ENCODE measurements at places on chromosomes 3 and 15. TPM values are rescaled to one million over a fixed set of nuclear protein-coding genes. Genes with fewer than 3 reads are reported as not detected.
A peak's percentile ranks its signal among the peaks of the same experiment; 100 is the strongest.

DNA sequence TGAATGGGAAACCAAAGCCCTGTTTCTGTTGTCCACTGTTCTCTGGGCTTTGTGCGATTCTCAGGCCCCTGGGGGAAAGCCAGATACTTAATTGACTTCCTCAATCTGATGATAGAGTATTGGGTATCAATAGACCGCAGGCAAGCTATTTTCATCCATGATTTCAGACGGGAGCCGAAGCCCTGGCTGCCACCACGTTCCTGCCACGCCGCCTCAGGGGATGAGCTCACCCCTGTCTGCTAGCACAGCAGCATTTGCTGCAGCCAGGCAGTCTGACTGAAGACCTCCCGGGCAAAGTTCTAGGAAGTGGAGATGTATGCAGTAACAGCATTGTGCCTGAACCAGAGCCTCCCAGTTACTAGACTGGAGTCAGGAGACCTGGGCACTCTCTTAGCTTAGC lies 69.8 kb downstream of the ISG20 start:
- no peaks in the 10 kb centered on the region for H3K27me3 ChIP-seq
- H3K27ac ChIP-seq: no peak overlapping the region
- H3K4me1 ChIP-seq: no peaks in the 10 kb centered on the region
- H3K4me3 ChIP-seq: no peak overlapping the region

- no peak overlapping the region for H3K4me3 ChIP-seq
- H3K4me1 ChIP-seq: no peaks in the 10 kb centered on the region
- no peaks in the 10 kb centered on the region for H3K36me3 ChIP-seq
- no peaks in the 10 kb centered on the region for H3K27me3 ChIP-seq
These were observed 15.0 kb upstream of the THUMPD3 start for GRCh38 chr3:9347887-9348286.

DNA sequence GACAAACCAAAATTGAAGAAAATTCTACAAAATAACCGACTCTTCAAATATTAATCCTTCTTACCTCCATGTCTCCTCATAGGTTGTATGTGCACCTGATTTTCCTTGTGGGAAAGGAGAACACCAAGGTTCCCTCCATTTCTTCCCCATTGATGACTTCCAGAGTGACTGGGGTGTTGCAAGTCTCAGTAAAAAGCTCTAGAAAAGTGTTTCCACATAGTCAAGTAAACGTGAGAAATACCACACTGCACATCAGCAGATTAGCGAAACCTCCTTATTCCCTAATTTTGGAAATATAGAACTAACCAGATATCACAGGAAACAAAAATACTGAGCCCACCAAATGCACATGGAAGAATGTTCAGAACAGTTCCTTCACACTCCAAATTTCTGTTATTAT lies 4.9 kb upstream of the RPN1 start:
- no peak overlapping the region for H3K4me3 ChIP-seq
- no peak for DNase-seq
- H3K4me1 ChIP-seq: no peaks in the 10 kb centered on the region
- no peaks in the 10 kb centered on the region for H3K36me3 ChIP-seq
- H3K27me3 ChIP-seq: no peaks in the 10 kb centered on the region
- no peak overlapping the region for H3K27ac ChIP-seq

DNA sequence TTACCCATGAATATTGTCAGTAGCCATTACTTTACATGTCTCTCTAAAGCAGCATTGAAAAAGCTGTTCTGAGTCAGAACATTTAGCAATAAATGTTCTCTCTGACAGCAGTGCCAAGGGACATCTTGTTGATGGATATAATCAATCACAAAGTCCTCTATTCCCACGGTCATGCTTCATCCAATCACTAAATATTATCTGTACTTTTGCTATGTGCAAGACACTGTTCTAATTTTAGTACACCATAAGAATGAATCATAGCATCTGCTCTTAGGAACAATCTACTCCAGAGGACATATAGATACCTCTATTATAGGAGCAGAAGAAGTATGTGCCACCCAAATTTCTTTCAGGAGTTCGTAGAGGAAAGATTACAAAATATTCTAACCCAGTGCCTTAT lies 142.5 kb upstream of the MBNL1 start:
- no peak for DNase-seq
- H3K27me3 ChIP-seq: no peaks in the 10 kb centered on the region
- H3K27ac ChIP-seq: no peak overlapping the region
- H3K4me1 ChIP-seq: no peaks in the 10 kb centered on the region

GRCh38 chr3:189146848-189147247 lies 24.9 kb upstream of the TPRG1 start:
- DNase-seq: no peak
- H3K27me3 ChIP-seq: no peaks in the 10 kb centered on the region
- peak overlapping the region; percentile 67 for H3K27ac ChIP-seq
- H3K4me3 ChIP-seq: no peak overlapping the region

- H3K36me3 ChIP-seq: no peaks in the 10 kb centered on the region
- H3K4me3 ChIP-seq: peak overlapping the region; percentile 61
- DNase-seq: no peak
- no peak overlapping the region for H3K27ac ChIP-seq
- H3K4me1 ChIP-seq: no peaks in the 10 kb centered on the region
These were observed 936 bp downstream of the KIF7 start for GRCh38 chr15:89654301-89654761.

GRCh38 chr15:39275066-39275465 lies 305.8 kb upstream of the THBS1 start:
- no peaks in the 10 kb centered on the region for H3K27me3 ChIP-seq
- H3K36me3 ChIP-seq: no peaks in the 10 kb centered on the region
- H3K4me1 ChIP-seq: no peaks in the 10 kb centered on the region
- no peak for DNase-seq
- H3K27ac ChIP-seq: no peak overlapping the region
- no peak overlapping the region for H3K4me3 ChIP-seq

DNA sequence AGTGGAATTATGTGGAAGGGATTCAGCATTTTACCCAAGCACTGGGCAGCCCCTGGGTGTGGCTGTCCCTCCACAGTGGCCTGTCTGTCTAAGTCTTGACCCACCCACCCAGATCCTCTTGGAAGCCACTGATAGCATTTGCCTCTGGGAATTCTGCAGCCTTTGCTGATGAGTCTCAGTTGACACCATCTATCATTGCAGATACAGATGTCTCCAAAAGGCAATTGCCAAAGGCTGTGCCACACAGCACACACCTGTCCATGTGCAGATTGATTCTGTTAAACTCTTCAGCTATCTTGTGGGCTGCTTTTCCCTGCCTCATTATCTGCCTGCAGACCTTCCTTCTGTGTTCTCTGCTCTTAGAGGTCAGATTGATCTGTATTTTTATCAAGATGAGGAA lies 18.1 kb downstream of the CX3CR1 start:
- H3K36me3 ChIP-seq: no peaks in the 10 kb centered on the region
- H3K27me3 ChIP-seq: no peaks in the 10 kb centered on the region
- H3K27ac ChIP-seq: no peak overlapping the region
- no peaks in the 10 kb centered on the region for H3K4me1 ChIP-seq
- no peak overlapping the region for H3K4me3 ChIP-seq

DNA sequence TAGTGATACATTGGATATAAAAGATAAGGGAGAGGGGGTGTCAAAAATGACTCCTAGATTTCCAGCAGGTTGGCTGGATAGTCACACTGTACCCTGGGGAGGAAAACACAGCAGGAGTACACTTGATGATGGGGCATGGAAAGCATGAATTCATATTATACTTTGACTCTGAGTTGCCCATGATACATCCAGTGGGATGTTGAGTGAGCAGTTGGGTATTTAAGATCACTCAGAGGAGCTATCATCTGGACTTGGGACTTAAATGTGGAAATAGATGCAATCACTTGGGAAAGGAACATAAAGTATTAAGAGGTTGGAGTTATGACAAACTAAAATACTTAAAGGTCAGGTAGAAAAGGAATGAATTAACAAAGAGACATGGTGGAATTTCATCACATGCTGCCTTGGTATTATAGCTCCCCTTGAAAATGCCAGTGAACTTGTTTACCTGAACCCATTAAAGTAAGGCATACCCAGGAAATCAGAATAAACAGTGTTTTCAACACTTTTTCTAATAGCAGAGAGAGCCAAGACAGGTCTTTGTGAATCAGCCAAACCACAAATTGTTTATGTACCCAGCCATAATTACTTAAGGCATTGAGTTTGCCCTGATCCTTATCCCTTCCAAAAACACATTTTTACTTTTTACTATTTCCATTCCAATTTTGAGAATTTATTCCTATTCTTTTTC lies 49.9 kb upstream of the ABI3BP start:
- H3K36me3 ChIP-seq: no peaks in the 10 kb centered on the region
- H3K4me1 ChIP-seq: no peaks in the 10 kb centered on the region
- H3K4me3 ChIP-seq: no peak overlapping the region

DNA sequence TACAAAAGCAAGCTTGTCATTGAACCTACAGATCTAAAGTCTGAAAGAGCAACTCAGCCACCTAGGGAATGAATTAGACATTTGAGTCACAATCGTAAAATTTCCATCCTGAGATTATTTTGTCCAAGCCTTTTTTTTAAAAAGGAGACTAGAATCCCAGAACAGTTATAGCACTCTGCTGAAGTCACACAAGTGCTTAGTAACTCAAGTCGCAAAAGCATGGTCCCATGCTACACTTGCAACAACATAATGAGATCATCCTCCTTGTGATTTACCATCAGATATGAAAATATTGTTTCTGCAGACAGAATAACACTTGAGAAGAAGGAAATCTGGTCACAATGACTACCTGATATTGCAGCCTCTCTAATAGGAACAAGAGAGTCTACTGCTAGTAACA lies 106.7 kb downstream of the ZIC4 start:
- no peaks in the 10 kb centered on the region for H3K36me3 ChIP-seq
- H3K4me3 ChIP-seq: no peak overlapping the region
- H3K27ac ChIP-seq: no peak overlapping the region
- no peaks in the 10 kb centered on the region for H3K27me3 ChIP-seq

DNA sequence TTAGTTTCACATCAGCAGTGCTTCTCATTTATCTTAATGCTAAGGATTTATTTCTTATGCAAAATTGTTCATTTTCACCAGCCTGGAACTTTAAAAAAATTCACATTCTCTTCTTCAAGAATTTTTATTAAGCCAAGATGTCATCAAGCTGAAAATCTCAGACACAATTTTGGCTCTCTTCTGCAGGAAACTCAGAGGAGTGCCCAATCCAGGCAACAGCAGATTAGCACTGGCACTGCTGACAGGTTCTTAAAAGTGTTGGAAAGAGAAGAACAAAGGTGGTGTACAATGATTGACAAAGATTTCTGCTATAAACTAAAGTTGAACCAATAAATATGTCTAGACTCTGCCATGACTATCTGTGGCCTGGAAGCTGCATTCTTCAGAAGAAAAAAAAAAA lies 479.5 kb downstream of the FHIT start:
- H3K4me3 ChIP-seq: no peak overlapping the region
- no peaks in the 10 kb centered on the region for H3K4me1 ChIP-seq
- no peak overlapping the region for H3K27ac ChIP-seq

DNA sequence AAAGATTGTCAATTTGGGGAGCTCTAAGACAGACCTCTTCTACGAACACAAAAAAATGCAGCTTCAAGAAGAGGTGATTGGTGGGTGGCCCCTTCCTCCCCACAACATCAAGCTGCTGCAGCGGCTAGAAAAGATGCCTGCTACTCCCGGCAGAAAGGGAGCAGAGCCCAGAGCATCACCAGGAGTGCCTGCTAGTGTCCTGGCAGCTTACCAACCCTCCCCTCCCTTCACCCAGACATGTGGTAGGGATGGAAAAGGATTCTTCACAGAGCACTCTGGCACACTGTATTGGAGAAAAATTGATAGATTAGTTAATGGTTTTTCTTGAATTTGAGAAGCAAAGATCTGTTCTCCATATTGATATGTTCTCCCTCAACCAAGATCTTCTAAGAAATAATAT lies 10.8 kb downstream of the IP6K1 start:
- no peak for DNase-seq
- H3K27ac ChIP-seq: no peak overlapping the region
- H3K4me1 ChIP-seq: peaks cover 4% of the 10 kb centered on the region
- H3K27me3 ChIP-seq: no peaks in the 10 kb centered on the region
- no peaks in the 10 kb centered on the region for H3K36me3 ChIP-seq
- H3K4me3 ChIP-seq: no peak overlapping the region

- H3K36me3 ChIP-seq: no peaks in the 10 kb centered on the region
- no peaks in the 10 kb centered on the region for H3K4me1 ChIP-seq
- no peaks in the 10 kb centered on the region for H3K27me3 ChIP-seq
- H3K4me3 ChIP-seq: no peak overlapping the region
These were observed 45.6 kb downstream of the PRKCI start for GRCh38 chr3:170267793-170268192.

DNA sequence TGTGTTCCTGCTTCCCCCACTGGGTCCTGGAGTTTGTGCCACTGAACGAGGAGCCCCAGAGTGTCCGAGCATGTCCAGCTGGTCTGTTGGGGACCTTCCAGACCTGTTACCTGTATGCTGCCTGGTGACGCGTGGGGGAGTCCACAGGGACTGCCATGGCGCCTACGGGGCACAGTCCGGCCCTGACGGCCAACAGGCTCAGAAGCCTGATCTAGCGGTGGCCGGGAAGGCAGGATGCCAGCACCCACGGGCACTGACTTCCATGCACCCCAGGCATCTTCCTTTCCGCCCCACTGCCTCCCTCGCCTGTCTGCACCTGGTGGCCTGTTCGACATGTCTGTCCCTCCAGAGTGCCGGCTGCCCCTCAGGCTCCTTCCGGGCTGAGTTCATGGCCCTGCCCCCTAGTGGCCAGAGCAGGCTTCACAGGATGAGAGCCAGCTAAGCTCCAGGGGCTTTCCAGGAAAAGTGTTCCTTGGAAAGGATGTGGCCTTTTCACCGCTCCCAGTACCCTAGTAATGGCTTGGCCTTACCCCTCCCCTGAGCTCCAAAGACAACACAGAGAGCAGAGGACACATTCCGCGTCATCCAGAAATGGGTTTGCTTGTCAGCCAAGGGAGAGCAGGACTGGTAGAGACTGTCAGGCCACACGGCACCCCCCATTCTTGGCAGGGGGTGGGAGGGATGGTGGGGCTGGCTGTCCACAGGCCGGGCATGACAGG lies 35.7 kb downstream of the NGRN start:
- no peak overlapping the region for H3K4me3 ChIP-seq
- peak; percentile 56 for DNase-seq
- no peaks in the 10 kb centered on the region for H3K4me1 ChIP-seq
- no peaks in the 10 kb centered on the region for H3K36me3 ChIP-seq
- H3K27me3 ChIP-seq: no peaks in the 10 kb centered on the region

- peak; percentile 64 for DNase-seq
- H3K27ac ChIP-seq: peak overlapping the region; percentile 99
- H3K4me1 ChIP-seq: no peaks in the 10 kb centered on the region
- H3K36me3 ChIP-seq: no peaks in the 10 kb centered on the region
These were observed 1.0 kb downstream of the TASOR start for GRCh38 chr3:56681984-56682461.

GRCh38 chr3:27878014-27878383 lies 155.9 kb upstream of the EOMES start:
- DNase-seq: no peak
- no peaks in the 10 kb centered on the region for H3K27me3 ChIP-seq
- H3K36me3 ChIP-seq: no peaks in the 10 kb centered on the region
- no peak overlapping the region for H3K4me3 ChIP-seq
- no peak overlapping the region for H3K27ac ChIP-seq

Gene APPL1
- total RNA-seq: 114 TPM

Gene NLGN1
- total RNA-seq: 9.3 TPM

Gene TRPM1
- not detected for total RNA-seq

Gene MORC1
- not detected for total RNA-seq

Gene GRM2
- total RNA-seq: not detected

Data from uterus (tissue), 4 donors.